ENCODE measurements at places on chromosomes 12 and 14.

DNA sequence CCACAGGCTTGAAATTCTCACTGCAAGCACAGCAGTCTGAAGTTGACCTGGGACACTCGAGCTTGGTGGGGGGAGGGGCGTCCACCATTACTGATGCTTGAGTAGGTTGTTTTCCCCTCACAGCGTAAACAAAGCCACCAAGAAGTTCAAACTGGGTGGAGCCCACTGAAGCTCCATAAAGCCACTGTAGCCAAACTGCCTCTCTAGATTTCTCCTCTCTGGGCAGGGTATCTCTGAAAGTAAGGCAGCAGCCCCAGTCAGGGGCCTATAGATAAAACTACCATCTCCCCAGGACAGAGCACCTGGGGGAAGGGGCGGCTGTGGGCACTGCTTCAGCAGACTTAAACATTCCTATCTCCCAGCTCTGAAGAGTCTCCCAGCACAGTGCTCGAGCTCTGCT, 31.7 kb upstream of the ST8SIA1 start:
- no peak for DNase-seq

- no peak for DNase-seq
Measured at GRCh38 chr12:11986165-11986564, 84.6 kb upstream of the BCL2L14 start.

DNA sequence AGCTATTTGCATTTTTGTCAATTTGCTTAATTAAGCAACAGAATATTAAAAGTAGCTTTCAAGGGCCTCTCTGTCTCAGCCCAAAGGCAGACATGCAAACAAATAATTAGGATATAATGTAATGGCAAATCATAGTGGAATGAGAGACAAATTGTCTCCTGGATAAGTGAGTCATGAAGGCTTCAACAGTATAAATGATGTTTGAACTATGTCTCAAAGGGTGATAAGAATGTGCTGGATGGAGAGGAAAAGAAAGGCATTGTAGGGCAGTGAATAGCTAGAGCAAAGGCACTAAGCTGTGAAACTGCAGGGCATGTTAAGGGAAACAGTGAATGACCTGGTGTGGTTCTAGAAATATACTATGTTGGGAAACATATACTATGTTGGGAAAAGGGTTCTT, 53.5 kb upstream of the PPP1R12A start:
- no peak for DNase-seq

- no peak for DNase-seq
Measured at GRCh38 chr12:85993746-85994145, 119.7 kb downstream of the NTS start.

- DNase-seq: no peak
Measured at GRCh38 chr14:55306938-55307589, 35.8 kb downstream of the FBXO34 start.

- no peak for DNase-seq
Measured at GRCh38 chr14:33930439-33930838, 20.4 kb downstream of the EGLN3 start.

DNA sequence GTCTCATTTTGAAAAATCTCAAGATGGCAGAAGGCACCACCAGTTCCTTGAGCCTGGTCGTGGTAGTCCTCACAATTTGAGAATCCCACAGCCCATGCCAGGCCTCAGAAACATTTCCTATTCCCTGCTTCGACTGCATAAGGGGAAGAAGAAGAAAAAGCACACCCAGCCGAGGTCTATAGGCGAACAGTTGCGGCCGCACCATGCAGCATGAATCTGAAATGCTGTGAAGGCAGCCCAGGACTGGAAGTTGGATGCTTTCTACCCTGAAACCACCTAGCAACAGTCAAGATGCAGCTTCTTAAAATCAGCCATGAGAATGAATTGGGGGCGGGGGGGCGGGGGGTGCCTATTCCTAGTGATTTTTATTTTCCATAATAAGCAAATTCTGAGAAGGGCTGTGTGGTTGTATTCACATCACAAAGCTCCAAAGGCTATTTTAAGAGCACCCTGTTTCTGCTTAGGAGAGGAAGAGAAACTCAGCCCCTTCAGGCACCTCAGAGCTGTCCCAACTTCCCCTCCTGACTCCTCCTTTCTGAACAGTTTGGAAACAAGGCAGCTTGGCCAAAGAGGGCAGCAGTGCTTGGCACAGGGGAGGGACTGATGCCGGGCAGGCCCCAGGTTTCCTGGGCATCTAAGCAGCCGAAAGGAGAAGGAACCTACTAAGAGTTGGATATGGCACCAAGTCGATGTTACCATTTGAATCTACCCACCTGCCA, 172.5 kb upstream of the FOXN3 start:
- no peak for DNase-seq

DNA sequence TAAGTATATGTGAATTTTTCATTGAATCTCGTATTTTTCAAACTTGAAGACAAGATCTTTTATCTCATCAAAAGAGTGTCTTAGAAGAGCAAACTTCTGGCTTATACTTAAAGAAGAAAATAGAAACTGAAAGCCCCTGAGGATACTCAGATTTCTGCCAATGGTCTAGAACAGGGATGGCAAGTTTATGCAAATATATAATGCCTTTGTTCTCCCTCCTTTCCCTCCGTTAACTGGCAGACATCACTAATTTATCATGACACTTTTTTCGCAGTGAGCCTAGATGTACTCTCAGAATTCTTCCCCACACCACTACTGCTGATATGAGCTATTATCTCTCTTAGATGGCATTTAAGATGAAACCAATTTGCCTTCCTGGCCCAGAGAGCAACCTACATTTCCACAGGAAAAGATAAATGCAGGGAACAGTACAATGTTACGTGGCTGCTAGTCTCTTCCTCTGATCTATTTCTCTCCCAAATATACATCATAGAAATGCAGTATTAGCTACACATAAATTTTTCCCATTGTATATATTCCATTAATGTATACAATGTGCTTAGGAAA, 40.0 kb upstream of the DAAM1 start:
- no peak for DNase-seq

DNA sequence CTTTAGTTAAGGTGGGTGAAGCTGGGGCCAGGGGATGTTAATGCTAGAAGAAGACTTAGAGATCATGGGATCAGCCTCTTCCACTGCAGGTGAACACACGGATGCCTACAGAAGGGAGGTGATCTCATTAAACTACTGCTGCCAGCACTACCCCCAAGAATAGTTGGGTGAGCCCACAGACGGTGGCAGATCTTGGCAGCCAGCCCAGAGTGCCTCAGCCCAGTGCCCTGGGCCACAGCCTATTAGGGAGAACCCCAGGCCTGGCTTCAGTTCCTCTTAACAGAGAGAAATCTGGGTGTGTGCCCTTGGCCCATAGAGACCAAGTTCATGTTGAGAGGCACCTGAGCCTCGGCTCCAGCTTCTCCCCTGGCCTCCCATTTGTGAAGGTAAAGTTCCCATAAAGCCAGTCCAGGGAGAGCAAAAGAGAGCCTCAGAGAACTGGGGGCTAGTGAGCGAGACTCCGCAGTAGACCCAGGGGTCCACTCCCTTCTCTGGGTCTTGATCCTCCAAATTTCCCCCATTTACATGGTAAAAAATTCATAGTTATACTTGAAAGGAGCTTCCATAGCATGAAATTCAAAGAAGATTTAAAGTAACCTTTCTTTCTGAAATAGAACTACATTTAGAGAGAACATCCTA, 125.0 kb upstream of the CCND2 start:
- no peak for DNase-seq

GRCh38 chr12:56629459-56630179, 507 bp downstream of the BAZ2A start:
- DNase-seq: no peak

GRCh38 chr12:116238149-116238548, 39.3 kb downstream of the MED13L start:
- no peak for DNase-seq

DNA sequence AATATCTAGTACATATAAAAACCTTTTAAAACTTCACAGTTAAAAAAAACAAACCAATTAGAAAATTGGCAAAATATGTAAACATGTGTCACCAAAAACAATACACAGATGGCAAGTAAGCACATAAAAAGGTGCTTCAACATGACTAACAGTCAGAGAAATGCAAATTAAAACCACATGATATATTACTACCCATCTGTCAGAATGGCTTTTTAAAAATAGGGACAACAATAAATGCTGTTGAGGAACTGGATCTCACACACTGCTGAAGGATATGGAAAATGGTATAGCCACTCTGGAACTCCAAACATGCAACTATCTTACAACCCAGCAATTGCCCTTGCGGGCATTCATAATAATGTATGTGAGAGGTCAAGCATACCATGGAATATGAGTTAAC, 1153.6 kb downstream of the FLRT2 start:
- DNase-seq: no peak

DNA sequence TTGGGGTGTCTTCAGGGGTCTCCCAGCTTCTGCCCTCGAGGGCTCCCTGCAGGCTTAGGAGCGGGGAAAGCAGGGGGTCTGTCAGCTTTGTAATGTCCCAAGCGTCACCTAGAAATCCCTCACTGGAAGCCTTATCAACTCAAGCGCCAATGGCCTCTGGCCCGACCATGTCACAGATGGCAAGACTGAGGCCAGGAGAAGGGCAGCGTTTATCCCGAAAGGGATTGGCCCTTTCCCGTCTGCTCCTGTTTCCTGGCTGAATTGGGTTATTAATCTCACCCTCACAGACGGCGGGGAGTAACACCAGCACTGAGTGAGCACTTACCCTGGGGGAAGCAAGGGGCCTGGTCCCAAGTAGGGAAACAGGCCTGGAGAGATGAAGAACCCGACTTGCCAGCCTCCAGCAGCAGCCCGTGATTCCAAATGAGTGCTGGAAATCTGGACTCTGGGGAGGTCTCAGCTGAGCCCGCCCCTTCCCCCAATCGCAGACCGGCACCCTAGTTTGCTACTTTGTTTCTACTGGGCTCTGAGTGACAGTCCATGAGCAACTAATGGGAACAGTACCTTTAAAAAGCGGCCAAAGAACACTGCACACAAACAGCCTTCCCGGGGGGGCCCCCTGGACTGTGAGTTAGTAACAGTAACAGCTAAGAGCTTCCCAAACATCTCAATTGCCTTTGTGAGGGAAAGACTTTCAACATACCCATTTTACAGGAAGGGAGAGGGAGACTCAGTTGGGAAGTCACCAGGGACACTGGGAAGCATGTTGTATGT, 2.1 kb upstream of the NCOR2 start:
- no peak for DNase-seq

DNA sequence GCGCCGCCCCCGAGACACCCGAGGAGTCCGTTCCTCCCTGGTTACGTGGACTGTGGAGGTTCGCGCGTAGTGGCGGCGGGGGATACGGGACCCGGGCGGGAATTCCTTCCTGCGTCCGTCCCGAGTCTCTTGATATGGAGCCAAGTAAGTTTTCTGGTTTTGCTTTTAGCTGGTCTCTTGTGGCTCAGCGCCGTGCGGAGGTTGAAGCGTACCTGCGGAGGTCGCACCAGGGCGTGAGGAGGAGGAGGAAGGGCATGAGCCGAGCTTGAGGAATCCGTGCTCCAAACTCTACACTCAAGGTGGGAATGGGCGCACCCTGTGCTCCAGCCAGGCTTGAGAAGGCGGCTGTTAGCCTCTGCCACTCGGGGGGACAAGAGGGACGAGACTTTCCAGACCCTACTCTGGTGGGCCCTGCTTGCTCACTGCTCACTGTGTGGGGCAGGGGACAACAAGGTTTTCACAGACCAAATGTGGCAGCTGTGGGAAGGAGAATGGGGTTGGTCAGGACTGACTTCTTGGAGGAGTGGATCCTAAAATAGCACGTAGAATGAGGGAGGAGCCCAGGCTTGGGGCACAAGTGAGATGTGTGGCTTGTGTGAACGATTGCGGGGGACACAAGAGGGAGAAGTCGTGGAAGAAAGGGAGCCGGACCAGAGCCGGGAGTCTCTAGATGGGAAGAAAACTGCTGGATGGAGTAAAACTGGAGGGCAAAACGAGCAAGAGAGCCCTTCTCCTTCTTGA, 577 bp downstream of the ATG101 start:
- no peak for DNase-seq

- DNase-seq: no peak
Measured at GRCh38 chr12:118846416-118846815, 134.9 kb upstream of the SRRM4 start.

DNA sequence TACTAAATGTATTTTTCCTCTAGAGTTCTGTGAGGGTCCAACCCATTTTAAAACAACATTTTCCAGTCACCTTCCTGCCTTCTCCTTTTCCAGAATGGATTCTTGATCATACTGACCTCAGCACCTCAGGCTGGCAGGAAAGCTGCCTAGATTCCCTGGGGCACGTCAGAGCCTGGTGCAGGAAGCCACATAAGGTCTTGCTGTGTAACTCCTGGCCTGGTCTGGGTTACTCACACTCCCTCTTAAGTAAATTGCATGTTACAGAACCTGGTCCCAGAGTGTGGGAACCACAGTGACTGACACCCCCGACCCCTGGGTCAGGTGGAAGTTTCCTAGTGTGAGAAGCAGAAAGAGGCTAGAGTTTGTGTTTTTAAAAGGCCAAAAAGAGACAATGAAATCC, 209.8 kb downstream of the SPTSSA start:
- DNase-seq: no peak

DNA sequence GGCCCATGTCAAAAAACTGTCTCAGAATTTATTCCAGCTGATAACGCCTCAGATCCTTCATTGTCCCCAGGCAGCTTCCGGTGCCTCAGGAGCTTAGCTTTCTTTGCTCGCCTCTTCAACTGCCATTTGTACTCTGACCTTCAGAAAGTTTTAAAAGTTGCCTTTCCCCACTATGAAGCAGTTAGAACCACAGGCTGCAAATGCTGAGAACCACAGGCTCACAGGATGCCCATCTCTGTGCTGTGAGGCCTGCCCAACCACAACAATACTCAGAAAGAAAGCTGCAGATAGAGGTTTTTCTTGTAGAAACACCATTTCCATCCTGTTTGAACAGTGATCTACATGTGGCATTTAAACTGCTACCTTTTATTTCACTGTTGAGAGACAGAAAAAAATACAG, 131.1 kb downstream of the PRKCH start:
- no peak for DNase-seq

- DNase-seq: peak; percentile 46
Measured at GRCh38 chr14:103597623-103598377, 31.2 kb upstream of the KLC1 start.

GRCh38 chr14:76203086-76204001, 51.6 kb downstream of the GPATCH2L start:
- DNase-seq: peak; percentile 65

All from HS-5 (cell line).